ENCODE measurements at places on chromosomes 5 and 9. TPM values are rescaled to one million over a fixed set of nuclear protein-coding genes. Genes with fewer than 3 reads are reported as not detected.

The SPINK6 gene
- not detected for total RNA-seq

The TIGD6 gene
- total RNA-seq, result 4.6 TPM

- peaks cover 10% of the 10 kb centered on the region for H3K4me1 ChIP-seq
- no peaks in the 10 kb centered on the region for H3K36me3 ChIP-seq
- no peak overlapping the region for H3K27ac ChIP-seq
- no peak overlapping the region for H3K4me3 ChIP-seq
- H3K27me3 ChIP-seq, result no peaks in the 10 kb centered on the region
- DNase-seq, result no peak
Observed at GRCh38 chr9:92969516-92970466, 22.5 kb downstream of the FGD3 start.

The ALDH1A1 gene
- total RNA-seq, result 563 TPM

DNA sequence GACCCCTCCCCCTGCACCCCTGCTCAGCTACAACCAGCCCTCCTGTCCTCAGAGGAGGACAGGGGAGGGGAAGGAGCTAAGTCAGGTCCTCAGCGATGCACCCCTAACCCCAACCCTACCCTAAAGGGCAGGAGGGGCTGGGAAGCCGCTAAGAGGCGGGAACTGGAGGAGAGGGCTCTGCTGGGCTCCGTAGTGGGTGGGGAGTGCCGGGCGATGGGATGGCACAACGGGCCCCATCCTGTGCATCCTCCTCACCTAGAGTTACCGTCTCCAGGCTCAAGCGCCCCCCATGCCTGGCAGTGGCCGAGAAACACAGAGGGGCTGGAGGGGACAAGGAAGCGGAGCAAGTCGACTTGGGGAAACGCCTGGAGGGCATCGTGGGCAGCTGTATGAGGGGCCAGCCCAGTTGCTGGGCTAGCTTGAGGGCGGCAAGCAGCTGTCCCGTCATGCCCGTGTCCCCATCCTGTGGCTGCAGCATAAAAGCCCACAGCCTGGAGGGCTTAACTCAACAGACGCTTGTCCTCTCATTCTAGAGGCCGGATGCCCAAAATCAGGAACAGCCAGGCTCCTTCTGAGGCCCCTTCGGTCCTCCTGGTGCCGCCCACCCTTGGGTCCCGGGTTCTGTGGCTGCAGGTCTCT lies 23.0 kb upstream of the UBAC1 start:
- H3K27ac ChIP-seq, result no peak overlapping the region
- peaks cover 12% of the 10 kb centered on the region for H3K4me1 ChIP-seq
- DNase-seq, result no peak
